H1 (cell line): ENCODE measurements at places on chromosomes 5 and 9. TPM values are rescaled to one million over a fixed set of nuclear protein-coding genes. Genes with fewer than 3 reads are reported as not detected.

Gene FOXD4
- 0.25 TPM in 1 of 2 replicates, not detected in the other for total RNA-seq

Gene OR13C2
- total RNA-seq: not detected in 2 replicates

Gene FAM151B
- total RNA-seq: 0.71 and 1.1 TPM in 2 replicates

Gene EGR1
- total RNA-seq: 35.5 and 39.6 TPM in 2 replicates

Gene OTULINL
- 7.7 and 8.3 TPM in 2 replicates for total RNA-seq

Gene PCDHGA5
- 1.0 and 1.3 TPM in 2 replicates for total RNA-seq

Gene ISCA1
- 39.0 and 40.0 TPM in 2 replicates for total RNA-seq

Gene INSL4
- total RNA-seq: not detected in 2 replicates

Gene PPP3R2
- not detected in 2 replicates for total RNA-seq

Gene OBP2B
- total RNA-seq: not detected in 2 replicates
